ENCODE measurements at places on chromosomes 3 and 15.
A peak's percentile ranks its signal among the peaks of the same experiment; 100 is the strongest.

DNA sequence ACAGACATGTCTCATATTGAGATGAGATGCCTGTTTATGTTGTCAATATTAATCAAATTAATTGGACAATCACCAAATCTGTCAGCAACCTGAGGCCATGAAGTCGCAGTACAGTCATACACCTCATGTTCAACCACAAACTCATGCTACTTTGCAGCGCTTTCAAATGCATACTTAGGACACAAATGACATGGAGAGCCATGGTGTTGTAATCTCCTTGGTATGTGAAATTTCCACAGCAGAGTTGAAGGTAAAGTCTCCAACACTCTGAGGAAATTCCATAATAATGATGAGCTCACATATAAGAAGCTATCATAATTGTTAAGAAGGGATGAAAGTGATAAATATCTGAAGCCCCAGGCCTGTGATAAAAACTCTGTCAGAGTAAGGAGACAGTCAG is 873.9 kb downstream of the MCTP2 start:
- DNase-seq, result no peak

- DNase-seq, result peak; percentile 16
These were observed 228.7 kb downstream of the SLCO3A1 start for GRCh38 chr15:92082006-92082843.

DNA sequence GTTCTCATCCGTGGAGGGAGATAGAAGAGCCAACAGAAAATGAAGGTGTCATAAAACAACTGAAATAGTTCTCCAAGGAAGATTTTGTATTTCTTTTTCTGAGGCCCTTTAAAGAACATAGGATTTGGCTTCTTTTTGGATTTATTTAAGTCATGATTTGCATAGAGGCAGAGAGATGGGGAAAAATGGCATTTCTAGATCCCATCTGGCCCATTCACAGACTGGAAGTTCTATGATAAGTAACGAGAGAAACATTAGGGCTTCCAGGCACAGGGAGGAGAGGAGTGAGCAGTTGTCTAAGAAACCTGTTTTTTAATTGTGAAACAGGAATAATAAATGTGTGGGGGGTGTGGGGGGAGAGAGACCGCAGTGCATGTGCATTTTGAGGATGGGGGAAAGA is 285.8 kb upstream of the LMCD1 start:
- DNase-seq, result no peak

DNA sequence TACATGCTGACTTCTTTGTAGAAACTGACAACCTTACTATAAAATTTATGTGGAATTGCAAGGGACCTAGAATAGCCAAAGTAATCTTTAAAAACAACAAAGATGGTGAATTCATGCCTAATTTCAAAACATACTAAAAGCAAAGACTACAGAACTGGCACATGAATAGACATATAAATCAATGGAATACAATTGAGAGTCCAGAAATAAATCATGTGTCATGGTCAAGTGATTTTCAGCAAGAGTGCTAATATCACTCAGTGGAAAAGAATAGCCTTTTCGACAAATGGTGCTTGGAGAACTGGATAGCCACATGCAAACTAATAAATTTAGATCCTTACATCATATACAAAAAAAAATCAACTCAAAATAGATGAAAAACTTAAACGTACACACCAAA is 8.7 kb downstream of the IMPG2 start:
- DNase-seq, result no peak
